ENCODE measurements at places on chromosomes 6 and 20. TPM values are rescaled to one million over a fixed set of nuclear protein-coding genes. Genes with fewer than 3 reads are reported as not detected.

The OPRM1 gene
- total RNA-seq: not detected

The LAMA4 gene
- 29.7 TPM for total RNA-seq

The CD109 gene
- total RNA-seq: 5.0 TPM

- DNase-seq: no peak
Observed at GRCh38 chr20:50508171-50508755, 1.9 kb upstream of the PTPN1 start.

DNA sequence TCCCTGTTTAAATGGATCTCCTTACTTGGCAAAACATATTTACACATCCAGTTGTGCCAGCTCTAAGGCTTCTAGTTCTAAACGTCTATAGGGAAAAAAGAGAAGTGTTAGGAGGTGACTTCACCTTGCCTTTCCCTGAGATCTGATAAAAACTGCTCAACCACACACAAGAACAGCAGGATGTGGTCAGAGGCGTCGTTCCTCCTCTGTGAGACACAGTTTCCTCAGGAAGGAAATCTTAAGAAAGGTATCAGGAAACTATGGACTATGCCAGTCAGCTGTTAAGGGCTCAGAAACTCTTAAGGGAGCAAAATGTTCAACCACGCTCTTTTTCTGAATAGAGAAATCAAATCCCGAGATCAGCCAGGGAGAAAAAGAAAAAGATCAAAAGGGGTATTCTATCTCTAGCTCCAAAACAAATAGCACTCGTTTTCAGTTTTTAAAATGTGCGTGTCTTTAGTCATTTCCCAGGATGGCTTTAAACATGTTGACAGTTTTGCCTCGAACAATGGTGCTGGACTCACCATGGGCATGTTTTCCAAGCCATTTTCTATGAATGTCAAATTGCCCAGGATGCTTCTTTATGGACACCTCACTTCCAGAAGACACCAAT lies 154.5 kb downstream of the HACE1 start:
- DNase-seq: peak; percentile 64

The TRIM39 gene
- total RNA-seq: 10.0 TPM

DNA sequence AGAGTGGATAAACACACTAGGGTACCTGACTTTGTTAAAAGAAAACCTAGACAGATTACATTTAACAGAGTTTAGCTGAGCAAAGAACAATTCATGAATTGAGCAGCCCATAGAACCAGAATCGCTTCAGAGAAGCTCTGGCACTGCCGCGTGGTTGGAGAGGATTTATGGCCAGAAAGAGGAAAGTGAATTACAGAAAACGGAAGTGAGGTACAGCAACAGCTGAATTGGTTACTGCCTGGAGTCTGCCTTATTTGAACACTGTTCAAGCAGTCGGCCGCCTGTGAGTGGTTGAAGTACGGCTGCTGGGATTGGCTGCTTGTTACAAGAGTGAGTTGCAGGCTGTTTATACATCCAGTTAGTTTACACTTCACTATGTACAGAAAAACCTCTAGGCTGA lies 253.8 kb upstream of the CDYL start:
- DNase-seq: no peak

The CBFA2T2 gene
- 3.3 TPM for total RNA-seq

DNA sequence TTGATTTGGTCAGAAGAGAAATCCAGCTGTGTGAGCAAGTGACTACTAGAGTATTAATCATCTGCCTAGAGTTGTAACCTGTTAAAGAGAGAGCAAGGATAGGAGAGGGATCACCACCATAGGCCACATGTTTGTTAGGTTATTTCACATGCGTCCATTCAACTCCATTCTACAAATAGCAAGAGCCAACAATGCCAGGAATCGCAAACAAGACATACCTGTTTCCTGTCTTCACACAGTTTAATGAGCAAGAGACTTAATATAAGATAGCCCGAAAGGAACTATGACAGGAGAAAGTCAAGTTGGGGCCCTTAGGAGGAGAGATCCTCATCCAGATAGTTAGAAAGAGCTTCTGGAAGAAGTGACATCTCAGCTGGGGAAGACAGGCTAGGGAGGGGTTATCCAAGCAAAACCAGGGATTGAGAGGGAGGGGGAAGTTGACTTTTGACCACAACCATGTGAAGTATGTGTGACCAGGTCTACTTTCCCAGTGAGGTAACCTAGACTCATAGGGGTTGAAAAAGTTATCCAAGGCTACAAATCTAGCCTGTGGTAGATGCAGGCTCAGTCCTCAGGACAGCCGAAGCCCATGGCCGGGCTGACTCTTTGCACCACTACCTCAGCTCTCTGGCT lies 147.4 kb downstream of the ALDH8A1 start:
- DNase-seq: peak; percentile 59

DNA sequence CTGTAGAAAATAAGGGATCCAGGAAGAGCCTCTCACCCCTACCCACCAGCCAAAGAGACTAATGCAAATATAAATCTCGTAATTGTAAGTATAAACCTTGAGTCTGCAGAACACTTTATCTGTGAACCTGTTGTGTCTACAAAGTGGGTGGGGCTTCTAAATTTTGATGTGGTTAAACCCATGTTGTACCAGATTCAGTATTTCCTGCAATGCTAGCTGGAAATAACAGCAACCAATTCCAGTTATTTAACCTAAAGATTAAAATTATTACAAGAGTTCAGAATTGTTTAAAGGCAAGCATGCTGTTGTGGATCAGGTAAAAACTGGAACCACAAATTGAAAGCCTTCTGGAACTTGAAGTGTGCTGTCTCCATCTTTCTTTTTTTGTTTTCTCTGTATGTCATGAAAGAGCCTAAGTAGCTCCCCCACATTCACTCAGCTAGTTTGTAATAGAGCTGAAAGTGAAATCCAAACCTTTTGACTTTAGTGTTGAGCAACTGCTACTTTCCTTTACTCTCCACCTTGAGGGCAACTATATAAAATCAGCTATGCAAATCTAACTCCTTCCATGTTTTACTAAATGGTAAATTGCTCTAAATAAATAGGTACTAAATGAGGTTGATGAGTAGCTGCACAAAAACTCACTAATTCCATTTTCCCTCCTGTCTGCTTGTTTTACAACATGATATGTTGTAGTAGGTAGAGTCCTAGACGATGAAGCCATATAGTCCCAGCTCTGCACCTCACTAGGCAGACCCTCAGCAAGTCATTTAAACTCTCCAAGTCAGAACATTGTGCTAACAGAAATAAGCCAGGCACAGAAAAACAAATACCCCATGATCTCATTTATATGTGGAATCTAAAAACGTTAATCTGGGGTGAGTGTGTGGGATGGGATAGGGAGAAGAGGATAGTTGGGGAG lies 17.9 kb upstream of the THEMIS start:
- DNase-seq: no peak

DNA sequence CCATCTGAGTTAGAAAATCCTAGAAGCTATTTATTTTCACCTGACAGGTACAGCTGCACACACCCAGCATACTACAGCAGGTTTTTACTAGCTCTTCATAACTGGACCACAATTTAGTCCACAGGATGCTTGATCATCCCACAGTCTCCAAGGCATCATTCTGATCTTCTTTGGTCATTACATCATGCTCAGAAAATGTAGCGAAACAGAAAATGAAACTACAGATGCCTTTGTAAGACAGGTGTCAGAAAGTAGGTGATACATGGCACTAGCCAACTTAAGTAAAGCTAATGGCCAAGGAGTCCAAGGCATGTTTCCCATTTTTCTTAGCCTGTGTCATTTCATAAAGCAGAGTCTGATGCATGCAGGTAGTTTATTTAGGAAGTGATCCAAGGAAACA lies 102.3 kb downstream of the HTR1B start:
- no peak for DNase-seq

DNA sequence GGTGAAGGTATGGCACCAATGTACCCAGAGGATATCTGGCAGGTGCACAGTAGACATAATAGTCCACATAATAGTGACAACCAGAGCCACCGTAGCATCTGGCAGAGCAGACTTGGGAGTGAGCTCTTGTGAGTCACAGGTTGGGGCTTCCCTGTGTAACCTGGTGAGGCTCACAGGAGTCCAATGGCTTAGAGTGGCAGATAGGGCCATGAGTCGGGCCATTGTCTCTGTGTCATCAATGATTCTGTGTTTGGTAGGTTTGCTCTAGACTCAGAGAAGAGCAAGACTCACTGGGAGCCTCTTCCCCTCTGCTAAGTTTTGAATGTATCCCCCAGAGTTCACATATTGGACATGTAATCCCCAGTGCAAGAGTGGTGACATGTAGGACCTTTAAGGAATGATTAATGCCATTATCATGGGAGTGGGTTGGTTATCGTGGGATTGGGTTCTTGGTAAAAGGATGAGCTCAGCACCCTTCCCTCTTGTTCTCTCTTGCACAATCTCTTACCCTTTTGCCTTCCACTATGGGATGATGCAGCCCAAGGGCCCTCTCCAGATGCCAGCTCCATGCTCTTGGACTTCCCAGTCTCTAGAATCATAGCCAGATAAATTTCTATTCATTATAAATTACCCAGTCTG lies 22.6 kb upstream of the SIRPA start:
- no peak for DNase-seq

GRCh38 chr6:26048590-26048989 lies 38.6 kb upstream of the HFE start:
- no peak for DNase-seq

DNA sequence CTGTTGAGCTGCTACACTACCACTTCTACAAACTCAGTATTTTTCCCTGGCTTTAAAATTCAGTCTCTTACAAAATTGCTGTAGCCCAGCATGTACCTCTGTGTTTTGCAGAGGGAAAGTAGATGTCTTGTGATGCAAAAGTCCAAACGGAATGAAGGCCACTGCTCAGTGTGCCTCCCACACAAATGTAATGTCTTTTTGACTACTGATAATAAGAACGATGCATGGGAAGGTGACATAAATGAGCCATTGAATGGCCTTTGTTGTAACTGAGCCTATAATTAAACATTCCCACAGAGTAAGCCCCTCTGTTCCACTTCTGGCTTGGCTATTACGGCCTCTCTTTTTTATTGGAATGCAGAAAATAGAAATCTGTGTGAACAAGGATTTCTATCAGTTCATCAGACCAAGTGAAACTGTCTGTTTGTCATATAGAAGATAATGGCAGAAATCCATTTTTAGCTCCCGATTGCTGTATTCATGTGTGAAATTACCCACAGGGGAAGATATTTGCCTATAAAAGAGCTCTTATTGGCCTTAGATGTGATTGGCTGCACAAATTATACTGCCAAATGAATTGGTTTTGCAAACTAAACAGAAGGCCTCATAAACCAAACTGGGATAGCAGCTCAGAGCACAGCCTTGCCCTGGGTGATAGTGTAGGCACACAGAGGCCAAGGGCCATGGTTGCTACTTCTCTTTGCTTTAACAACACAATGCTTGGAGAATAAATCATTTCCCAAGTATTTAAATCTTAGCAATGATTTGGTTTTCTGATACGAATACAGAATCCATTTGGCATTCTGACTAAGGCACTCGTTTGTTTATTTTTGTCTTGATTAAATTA lies 241.5 kb upstream of the PLN start:
- DNase-seq: no peak

- DNase-seq: peak; percentile 70
Observed at GRCh38 chr6:106339334-106340029, 13.9 kb upstream of the ATG5 start.

- DNase-seq: no peak
Observed at GRCh38 chr6:57313009-57313408, 4.4 kb upstream of the PRIM2 start.

GRCh38 chr20:24339210-24339641 lies 130.2 kb upstream of the SYNDIG1 start:
- DNase-seq: no peak

- DNase-seq: no peak
Observed at GRCh38 chr6:139429580-139430145, 55.2 kb upstream of the CITED2 start.

The CDK19 gene
- 7.5 TPM for total RNA-seq

DNA sequence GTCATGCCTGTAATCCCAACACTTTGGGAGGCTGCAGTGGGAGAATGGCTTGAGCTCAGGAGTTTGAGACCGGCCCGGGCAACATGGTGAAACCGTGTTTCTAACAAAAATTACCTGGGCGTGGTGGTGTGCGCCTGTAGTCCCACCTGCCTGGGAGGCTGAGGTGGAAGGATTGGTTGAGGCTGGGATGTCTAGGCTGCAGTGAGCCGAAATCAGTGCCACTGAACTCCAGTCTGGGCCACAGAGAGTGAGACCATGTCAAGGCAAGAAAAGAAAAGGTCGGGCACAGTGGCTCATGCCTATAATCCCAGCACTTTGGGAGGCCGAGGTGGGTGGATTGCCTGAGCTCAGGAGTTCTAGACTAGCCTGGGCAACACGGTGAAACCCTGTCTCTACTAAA lies 8.2 kb upstream of the BCAS4 start:
- no peak for DNase-seq

DNA sequence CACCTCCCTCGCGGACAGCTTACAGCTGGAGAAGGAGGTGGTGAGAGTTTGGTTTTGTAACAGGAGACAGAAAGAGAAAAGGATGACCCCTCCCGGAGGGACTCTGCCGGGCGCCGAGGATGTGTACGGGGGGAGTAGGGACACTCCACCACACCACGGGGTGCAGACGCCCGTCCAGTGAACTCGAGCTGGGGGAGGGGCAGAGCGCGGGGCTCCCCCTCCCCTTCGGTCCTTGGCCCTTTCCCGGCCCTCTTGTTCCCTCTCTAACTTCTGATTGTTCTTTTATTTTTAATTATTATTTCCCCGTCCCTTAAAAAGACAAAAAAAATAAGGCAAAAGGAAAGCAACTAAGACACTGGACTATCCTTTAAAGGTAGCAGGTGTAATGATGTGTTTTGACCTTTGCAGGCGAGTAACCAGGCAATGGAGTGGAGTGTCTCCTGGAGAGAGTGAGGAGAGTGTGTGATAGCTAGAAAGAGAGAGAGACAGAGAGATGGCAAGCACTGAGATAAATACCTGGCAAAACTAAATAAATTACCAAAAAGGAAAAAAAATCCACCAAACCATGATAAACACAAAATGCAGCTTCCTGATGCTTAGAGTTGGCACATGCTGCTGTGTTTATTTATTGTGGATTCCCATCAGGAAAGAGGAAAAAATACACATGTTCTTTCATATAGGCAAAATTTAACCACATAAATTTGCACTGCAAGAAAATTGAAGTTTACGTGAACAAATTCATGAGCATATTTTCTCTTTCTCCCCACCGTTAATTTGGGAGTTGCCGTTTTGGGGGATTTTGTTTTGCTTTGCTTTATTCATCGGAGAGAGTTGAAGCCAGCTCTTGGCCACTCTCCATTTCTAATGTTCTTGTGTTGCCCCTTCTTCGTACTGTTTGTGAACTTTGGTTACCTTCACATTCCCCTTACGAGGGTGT lies 1.9 kb downstream of the POU3F2 start:
- no peak for DNase-seq

DNA sequence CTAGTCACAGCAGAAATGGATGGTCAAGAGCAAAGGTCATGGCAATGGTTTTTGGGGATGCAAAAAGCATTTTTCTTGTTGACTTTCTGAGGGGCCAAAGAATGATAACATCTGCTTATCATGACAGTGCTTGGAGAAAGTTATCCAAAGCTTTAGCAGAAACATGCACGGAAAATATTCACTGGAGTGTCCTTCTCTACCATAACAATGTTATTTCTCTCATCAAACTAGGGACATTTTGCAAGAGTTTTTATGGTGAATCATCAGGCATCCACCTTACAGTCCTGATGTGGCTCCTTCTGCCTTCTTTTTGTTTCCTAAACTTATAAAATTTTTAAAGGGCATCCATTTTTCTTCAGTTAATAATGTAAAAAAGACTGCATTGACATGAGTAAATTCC lies 302.3 kb downstream of the HIVEP2 start:
- no peak for DNase-seq

Data from IMR-90 (cell line).